ENCODE measurements at places on chromosomes 2 and 18.

GRCh38 chr18:231563-231962 is 36.3 kb downstream of the THOC1 start:
- DNase-seq = no peak

GRCh38 chr2:132776287-132776686 is 106.3 kb upstream of the LYPD1 start:
- DNase-seq = no peak

DNA sequence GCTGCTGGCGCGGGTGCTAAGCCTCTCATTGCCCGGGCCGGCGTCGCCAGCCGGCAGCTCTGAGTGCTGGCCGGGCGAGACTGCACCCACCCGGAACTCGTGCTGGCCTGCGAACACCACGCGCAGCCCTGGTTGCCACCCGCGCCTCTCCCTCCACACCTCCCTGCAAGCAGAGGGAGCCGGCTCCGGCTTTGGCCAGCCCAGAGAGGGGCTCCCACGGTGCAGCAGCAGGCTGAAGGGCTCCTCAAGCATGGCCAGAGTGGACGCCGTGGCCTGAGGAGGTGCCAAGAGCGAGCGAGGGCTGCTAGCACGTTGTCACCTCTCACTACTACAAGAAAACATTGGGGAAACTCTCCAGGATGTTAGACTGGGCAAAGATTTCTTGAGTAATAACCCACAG is 98.6 kb downstream of the SPIRE1 start:
- no peak for DNase-seq

DNA sequence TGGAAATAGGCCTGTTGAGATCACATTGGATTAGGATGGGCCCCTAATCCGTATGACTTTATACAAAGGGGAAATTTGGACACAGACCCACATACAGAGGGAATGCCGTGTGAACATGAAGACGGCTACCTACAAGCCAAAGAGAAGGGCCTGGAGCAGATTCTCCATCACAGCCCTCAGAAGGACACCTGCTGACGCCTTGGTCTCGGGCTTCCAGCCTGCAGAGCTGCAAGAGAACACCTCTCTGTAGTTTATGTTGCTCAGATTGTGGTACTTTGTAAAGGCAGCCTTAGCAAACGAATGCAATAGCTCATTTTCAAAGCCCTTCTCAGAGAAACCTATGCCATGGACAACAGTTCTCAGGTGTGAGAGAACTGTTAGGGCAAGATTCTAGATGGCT is 86.1 kb downstream of the LONRF2 start:
- DNase-seq = no peak

- no peak for DNase-seq
Observed at GRCh38 chr18:68944330-68944729, 146.4 kb downstream of the CCDC102B start.

All from HL-60 (cell line).